Renal cortical epithelial cell (primary cell): ENCODE measurements at places on chromosomes 7 and 10. TPM values are rescaled to one million over a fixed set of nuclear protein-coding genes. Genes with fewer than 3 reads are reported as not detected.

- DNase-seq = no peak
Observed at GRCh38 chr10:85959239-85959638, 407.4 kb downstream of the GRID1 start.

DNA sequence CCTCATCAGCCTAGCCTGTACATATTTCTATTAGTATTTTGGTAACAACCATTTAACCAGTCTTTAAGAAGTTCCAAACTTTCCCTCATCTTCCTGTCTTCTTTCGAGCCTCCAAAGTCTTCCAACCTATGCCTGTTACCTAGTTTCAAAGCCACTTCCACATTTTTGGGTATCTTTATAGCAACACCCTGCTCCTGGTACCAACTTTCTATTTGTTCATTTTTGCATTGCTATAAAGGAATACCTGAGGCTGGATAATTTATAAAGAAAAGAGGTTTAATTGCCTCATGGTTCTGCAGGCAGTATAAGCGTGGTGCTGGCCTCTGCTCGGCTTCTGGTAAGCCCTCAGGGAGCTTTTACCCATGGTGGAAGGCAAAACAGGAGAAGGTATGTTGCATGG, 578.8 kb upstream of the AUTS2 start:
- DNase-seq = no peak

- no peak for DNase-seq
Observed at GRCh38 chr7:110388457-110388856, 702.5 kb upstream of the LRRN3 start.

DNA sequence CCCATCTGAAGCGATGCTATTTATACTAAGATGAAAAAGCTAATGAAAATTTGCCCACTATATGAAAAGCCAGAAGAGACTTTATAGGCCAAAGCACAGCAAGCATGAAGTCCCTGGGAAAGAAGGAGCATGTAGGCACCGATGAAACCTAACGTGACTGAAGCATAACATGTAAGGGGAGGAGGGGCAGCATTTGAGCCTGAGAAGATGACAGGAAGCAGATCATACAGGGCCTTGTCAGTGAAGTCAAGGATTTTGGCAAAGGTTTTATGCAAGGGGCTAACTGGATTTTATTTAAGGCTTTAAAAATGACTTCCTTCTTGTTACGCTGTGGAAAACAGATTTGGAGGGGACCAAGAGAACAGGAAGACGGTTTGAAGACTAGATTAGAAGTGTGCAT, 744.0 kb downstream of the PHTF2 start:
- no peak for DNase-seq

GRCh38 chr7:147990079-147990478, 600.5 kb upstream of the C7orf33 start:
- no peak for DNase-seq

DNA sequence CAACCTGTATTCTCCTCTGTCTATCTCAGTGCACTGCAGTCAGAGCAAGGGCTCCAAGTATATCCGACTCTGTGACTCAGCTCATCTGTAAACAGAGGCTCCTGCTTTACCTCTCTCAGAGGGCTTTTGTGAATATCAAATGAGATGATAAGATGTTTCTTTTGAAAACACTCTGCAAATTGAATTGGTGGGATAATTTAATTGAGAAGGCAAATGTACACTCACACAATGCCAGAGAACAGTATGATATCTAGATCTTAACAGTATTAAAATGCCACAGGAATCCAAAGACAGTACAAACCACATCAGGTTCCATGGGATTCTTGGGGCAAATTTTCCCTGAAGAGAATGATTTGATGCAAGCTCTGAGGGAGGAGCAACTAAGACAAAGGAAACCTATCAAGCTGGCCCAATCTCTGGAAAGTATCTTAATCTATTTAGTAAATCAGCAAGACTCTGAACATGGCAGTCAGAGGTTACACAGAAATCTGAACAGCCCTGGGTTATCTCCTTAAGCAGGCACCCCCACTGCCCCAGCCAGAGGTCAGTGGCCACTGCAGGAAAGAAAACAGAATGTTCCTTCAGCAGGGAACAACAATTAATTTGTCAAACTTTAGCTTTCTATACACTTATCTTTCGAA, 45.9 kb downstream of the DOCK4 start:
- DNase-seq = peak; percentile 68

Gene KCNIP2
- 0.35 TPM in 1 of 2 replicates, not detected in the other for total RNA-seq
